Fibroblast of the conjunctiva (primary cell): ENCODE measurements at places on chromosomes 2 and 18.

GRCh38 chr2:102137138-102137537, 5.4 kb upstream of the IL1R1 start:
- DNase-seq = no peak

DNA sequence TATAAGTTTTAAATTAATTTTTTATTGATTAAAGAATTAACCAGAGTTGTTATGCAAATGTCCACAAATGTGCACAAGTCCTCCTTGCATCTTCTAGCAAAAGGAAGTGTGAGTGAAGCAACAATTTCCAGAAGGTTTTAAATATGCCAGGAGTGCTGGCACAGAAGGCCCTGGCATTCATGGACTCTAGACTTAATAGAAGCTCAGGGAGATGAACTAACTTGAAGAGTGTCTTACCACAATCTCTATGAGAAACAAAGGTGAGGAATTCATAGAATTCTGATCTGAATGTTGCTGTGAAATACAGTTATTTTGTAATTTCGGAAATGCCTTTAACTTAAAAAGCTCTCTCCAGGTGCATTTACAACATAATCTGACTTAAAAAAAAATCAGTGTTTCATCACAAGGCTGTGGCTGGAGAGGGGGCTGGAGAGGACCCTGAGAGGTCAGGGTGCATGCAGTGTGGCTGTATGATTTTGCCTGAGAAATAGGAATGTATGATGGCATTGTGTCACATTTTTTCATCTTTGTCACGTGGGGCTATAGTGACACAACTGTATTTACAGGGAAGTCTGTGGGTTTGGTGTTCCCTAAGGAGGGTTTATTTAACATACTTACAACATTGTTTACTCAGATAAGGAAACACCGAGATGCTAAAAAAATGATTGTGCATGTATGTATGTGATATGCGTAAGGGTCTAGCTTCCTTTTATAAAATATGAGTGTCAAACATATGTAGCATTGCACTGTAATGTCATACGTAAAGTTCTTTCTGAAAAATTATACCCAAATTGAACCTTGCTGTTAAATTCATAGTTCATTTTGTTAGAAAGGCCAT, 66.2 kb downstream of the MAP4K4 start:
- no peak for DNase-seq

- no peak for DNase-seq
Measured at GRCh38 chr2:23617811-23618215, 232.8 kb downstream of the KLHL29 start.

DNA sequence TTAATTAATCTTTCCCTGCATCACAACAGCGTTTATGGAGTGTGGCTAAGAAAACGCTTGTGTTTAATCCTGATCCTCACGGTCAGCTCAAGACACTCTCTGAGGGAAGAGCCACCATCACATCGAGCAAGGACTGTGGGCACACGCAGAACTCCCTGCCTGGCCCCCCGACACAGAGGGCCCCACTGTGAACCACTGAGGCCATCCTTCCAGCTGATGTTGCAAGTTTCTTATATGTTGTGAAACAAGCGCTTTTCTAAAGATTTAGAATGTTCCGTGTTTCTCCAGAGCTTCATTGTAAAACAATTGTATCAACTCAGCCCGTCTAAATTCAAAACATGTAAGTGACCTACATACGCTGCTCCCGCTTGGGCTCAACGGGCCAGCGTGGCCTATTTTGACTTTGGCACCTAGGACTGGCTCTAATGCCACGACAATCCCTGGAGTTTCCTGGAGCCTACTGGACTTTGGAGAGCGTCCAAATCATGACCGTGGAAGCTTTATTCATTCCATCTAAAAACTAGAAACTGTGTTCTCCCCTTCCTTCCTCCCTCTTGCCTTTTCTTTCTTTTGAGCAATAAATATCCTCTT, 34.9 kb downstream of the SERPINE2 start:
- no peak for DNase-seq

GRCh38 chr18:36337679-36338402, 40.3 kb downstream of the FHOD3 start:
- no peak for DNase-seq

GRCh38 chr2:24122366-24123194, 554 bp downstream of the PFN4 start:
- DNase-seq = no peak
